ENCODE measurements at places on chromosomes 16 and 17.

- DNase-seq, result no peak
Observed at GRCh38 chr16:88298833-88299745, 83.7 kb upstream of the ZNF469 start.

DNA sequence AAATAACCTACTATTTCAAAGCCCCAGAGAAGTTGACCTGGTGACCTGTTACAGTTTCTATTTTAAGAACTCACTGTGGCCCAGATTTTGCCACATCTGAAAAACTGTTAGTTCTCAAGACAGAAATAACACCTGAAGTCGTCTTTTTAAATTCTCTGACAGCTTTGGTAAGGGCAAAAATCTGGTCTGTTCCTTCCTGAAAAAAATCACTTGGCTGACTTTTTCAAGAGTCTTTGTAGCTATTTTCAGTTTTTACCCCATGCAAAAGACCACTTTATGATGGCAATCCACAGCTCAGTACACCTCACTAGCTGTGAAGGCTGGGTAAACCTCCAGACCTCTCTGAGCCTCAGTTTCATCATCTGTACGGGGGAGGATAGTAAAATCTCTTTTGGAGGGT, 60.7 kb upstream of the SREBF1 start:
- no peak for DNase-seq

- DNase-seq, result no peak
Observed at GRCh38 chr17:74442670-74443515, 11.0 kb downstream of the GPRC5C start.

DNA sequence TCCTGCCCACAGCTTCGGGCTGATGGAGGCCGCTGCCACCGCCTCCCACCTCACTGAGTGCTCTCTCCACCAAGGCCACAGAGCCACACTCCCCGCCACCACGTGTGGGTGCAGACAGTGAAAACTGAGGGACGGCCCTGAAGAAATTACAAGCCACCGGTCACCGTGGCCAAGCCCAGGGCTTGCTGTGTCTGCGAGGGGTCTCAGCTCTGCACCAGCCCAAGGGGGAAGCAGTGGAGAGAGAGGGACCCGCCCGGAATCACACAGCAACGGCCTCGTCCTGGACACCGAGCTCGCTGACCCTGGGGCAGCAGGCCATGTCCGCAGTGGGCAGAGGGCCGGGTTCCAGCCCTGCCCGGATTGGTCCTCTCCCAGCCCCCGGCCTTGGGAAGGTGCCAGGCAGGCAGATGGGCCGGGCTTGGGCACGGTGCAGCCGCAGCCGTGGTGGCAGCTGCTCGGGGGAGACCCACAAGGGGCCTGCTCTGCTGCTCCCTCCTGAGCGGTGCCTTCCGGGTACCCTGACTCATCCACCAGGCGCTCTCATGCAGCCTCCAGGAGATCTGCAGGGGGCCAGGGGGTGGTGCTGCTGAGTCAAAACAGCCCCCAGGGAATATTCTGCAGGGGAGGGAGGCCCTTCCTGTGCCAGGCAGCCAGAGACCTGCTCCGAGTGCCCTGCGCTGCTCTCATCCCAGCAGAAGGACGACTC, 52.0 kb downstream of the CBFA2T3 start:
- no peak for DNase-seq

DNA sequence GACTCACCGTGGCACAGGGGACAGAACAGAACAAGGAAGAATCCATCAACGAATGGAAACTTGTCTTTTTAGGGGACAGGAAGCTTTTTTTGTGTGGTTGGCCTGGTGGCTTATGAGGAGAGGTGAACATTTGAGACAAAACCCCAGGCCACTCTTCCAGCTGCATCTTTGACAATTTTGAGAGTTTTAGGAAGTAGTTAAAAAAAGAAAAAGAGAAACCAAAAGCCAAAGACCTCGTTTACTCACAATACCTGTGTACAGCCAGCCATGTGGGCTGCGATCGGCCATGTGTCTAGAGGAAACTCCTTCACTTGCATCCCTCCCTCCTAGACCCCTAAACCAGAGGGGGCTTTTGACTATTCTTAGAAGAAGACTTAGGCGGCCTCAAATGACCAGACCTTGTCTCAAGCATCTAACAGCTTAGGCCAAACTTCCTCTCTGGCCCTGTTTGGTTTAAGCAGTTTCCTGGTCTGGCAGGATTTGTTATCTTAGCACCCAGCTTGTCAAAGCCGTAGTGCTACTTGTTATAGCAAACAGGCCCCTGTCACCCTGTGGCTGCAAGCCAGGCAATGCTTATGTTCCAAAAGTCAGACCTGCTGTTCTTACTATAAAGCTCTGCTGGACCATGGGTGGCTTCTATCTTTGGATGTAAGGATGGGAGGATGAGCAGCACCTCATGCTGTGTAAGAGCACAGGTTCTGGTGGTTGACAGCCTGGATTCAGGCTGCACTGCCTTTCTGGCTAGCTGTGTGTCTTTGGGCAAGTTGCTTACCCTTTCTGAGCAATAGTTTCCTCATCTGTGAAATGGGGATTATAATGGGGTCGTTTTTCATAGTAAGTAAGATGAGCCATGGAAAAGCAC, 17.7 kb downstream of the KSR1 start:
- DNase-seq, result peak; percentile 74

DNA sequence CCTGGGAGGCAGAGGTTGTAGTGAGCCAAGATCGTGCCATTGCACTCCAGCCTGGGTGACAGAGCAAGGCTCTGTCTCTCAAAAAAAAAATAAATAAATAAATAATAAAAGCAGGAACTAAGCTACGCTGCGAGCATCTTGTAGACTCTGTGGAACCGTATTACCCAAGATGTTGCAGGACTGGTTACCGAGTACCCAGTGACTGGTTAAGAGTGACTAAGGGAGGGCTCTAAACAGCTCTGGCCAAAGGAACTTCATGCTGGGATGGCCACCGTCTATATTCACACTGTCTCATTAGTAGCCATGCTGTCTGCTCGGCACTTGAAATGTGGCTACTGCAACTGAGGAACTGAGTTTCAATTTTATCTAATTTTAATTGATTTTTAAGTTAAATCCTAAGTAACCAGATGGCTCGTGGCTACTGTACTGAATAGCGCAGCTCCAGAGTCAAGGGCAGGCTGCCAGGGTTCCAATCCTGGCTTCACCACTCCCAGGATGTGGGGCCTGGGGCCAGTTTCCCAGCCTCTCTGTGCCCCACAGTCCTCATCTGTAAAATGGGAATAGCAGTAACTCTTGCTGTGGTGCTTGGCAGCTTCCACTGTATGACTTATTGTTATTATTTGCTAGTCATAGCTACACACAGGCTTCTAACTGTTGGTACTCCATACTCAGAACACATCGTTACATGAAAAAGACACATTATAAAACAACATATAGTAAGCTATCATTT, 3.0 kb downstream of the NTAN1 start:
- DNase-seq, result no peak

All from activated T-helper 2 cell treated with anti-CD3 and anti-CD28 coated beads, Interferon-gamma antibody, Interleukin-2, Interleukin-4, amounts not matched to agents 10 μg/mL and 5 μg/mL and 100 μg/mL, durations not matched to agents 14 hours and 24 hours and 36 hours (primary cell).